Posterior vena cava (tissue), 2 donors: ENCODE measurements at places on chromosomes 11 and 22. TPM values are rescaled to one million over a fixed set of nuclear protein-coding genes. Genes with fewer than 3 reads are reported as not detected.

- no peak for DNase-seq
Observed at GRCh38 chr22:27872488-27872887, 46.6 kb downstream of the PITPNB start.

DNA sequence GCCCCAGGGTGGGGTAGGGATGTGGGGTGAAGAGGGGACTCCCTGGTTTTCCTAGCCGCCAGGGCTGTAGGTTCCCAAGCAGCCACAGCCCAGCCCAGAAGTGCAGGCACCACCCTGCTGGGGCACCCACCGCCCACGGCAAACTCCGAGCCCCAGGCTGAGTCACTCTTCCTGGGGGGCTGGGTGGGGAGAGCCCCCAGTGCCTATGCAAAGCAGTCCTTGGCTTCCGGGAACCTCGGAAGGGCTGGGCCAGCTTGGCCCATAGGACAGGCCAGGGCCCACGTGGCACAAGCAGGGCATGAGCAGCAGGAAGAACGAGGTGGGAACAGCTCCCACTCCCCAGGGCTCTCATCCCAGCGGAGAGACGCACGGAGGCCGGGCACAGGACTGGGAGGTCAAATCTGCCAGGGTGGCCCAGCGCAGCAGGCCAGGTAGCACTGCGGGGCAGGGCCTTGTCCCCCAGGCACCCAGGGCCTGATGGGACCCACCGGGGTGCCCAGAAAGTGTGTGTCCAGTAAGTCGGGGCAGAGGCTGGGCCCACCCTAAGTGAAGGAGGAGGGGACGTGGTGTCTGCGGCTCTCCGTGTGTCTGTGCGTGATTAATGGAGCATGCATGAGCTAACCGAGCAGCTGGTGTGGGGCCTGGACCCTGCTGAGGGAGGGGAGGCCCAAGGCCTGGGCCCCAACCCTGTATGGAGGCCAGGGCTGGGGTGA lies 4.6 kb upstream of the IL17REL start:
- peak; percentile 72 for DNase-seq

- DNase-seq: no peak
Observed at GRCh38 chr11:65786008-65786785, 666 bp upstream of the OVOL1 start.

DNA sequence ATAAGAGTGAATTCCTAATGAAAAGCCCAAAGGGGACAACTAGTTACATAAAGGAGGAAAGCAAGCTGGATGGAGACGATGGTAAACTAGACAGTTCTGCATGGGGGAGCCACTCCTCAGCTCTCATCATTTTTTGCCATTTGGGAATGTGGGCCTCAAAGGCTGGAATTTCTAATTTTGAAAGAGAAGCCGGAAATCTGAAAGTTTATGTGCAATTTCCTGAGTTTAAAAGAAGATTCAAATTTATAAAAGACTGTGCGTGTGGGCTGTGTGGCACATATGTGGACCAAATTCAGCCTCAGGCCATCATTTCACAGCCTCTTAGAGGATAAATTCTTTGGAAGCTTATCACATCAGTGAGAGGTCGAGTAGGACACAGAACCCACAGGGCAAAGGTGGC lies 18.3 kb upstream of the CRY2 start:
- no peak for DNase-seq

GRCh38 chr22:19621373-19622060 lies 92.8 kb upstream of the SEPTIN5 start:
- DNase-seq: peak; percentile 40

GRCh38 chr11:65236194-65237059 lies 25.3 kb upstream of the POLA2 start:
- DNase-seq: peak; percentile 64

GRCh38 chr22:39300186-39300830 lies 19.1 kb downstream of the RPL3 start:
- DNase-seq: no peak

DNA sequence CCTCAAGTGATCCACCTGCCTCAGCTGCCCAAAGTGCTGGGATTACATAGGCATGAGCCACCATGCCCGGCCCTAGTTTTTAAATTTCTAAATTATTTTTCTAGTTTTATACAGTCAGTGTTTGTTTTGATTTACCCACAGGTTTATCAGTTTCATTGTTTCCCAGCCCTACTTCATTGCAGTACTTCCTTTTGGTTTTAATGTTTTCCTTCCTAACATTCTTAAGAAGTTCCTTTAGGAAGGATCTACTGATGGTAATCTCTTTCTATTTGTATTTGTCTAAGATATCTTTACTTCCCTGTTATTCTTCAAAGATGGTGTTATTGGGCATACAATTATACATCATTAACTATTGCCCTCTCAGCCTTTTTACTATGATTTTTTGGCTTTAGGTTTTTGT lies 4.9 kb upstream of the EXT2 start:
- no peak for DNase-seq

DNA sequence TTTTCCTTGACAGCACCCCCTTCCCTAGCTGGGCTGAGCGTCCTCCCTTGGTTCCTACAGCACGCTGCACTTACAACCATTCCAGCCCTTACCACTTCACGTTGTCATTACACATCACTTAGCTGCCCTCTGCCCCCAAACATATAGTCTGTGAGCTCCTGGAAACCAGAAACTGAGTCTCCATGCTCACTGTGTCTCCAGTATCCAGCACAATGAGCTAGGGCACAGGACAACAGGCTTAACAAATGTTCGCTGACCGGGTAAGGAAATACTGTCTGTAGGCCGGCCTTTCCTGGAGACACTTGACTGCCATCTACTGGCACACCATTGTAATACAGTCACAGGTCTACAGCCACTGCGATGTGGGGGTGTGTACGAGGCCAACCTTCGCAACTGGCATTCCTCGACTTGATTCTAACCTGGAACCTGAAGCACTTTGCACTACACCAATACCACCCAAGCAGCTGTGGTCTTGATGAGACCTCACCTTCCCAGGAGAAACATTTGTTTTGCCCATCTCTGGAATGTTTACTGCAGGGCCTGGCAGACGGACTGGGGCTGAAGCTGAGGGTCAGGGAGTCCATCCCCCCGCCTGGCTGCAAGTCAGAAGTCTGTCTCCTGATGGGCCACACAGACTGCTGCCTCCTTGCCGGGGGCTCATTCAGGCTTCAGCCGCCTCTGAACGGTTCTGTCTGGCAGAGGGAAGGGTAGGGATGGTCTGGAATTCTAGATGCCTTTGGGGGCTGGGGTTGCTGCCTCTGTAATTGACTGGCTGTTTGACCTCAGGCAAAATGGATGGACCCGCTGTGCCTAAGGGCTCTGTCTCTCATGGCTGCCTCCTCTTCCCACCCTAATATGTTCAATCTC lies 72.0 kb downstream of the SYN3 start:
- no peak for DNase-seq

DNA sequence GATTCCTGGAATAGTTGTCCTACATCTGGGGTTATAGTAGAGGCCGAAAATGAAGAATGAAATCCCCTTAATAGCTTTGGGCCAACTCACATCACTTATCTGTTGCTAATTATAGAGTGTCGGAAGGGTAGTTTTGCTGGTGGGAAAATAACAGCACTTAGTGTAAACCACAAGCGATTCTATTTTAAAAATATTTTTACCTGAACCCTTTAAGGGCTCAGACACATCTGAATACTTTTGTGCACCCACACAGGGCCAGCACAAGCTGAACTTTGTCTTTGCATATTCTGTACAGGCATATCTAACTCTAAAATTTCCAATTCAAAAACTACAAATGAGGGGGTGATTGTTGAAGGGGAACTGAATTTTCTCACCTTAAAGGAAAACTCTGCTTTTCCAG lies 27.6 kb downstream of the SLC6A5 start:
- DNase-seq: no peak

GRCh38 chr11:67290801-67291200 lies 1.7 kb downstream of the ANKRD13D start:
- DNase-seq: peak; percentile 87

GRCh38 chr11:31598454-31598853 lies 88.9 kb downstream of the ELP4 start:
- DNase-seq: no peak

DNA sequence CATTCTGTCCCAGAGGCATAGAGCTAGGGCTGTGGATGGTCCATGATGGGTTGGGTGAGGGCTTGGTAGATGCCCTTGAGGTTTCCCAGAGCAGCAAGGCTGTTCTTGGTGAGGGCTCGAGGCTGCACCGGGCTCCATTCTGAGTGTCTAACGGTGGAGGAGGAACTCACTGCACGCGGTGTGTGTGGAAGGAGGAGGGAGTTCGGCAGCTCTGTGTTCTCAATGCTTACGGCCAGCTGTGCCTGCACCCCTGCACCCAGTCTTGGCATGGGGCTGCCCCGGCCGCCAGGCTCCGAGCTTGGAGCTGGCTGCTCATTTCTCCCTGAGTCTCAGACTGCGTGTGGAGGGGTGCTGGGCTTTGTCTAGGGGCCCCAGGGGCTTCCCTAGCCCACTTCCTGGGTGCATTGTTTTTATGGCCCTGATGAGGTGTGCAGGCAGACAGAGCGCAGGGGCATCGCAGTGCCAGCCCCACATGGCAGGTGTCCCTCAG lies 1247.1 kb downstream of the BRD1 start:
- DNase-seq: no peak

The LMNTD2 gene
- 0.43 TPM for total RNA-seq

The DGAT2 gene
- 3.4 TPM for total RNA-seq

The TMEM191C gene
- total RNA-seq: 0.51 TPM
